ENCODE measurements at places on chromosomes 1 and 21.

GRCh38 chr1:170213596-170213995, 67.8 kb downstream of the NTMT2 start:
- DNase-seq, result no peak

DNA sequence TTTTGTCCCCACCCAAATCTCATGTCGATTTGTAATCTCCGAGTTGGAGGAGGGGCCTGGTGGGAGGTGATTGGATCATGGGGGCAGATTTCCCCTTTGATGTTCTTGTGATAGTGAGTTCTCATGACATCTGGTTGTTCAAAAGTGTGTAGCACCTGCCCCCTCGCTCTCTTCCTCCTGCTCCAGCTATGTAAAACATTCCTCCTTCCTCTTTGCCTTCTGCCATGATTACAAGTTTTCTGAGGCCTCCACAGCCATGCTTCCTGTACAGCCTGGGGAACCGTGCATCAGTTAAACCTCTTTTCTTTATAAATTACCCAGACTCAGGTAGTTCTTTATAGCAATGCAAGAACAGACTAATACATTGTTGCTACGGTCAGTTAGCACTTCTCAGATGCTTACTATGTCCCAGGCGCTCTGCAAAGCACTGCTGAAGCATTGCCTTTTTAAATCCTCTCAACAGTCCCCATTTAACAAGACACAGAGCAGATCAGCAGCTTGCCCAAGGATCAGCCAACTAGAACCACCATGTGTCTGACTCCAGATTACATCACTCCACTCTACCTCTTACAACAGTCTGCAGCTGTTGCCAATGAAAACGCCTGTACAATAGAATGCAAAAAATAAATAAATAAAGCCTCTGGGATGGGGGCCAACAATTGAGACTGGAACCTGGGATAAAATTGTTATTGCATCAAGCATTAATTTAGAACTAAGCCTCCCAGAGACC, 52.4 kb upstream of the USP1 start:
- no peak for DNase-seq

DNA sequence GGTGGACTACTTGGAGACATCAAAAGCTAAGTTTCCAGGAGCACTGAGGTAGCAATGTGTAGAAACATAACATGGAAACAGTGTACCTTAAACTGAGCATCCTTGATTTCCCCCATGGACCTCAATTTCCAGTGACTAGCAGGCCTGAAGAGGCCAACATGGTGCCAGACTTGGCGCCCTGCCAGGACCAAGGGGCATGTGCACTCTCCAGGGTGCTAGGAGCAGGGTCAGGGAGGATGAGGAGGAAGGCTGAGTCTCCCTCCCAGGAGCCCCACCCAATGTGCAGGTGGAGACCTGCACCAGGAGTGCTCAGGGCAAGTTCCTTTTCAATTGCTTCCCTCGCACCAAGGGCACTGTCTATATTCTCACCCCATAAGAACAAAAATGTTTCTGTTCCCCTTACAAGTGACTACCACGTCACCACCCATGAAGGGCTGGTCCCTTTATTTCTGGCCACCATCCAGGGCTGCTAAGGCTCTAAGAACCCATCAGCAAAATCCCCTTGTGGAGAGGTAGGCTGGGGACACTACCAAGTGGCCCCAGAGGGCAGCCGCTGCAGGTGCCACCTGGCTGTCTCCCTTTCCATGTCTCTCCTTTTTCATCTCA, 39.2 kb downstream of the MX1 start:
- no peak for DNase-seq

GRCh38 chr1:167678422-167678821, 43.4 kb upstream of the MPZL1 start:
- no peak for DNase-seq

Measured in activated naive CD4-positive, alpha-beta T cell (primary cell).